ENCODE measurements at places on chromosomes 11 and 22.

- DNase-seq = no peak
Measured at GRCh38 chr11:2465202-2466068, 20.6 kb downstream of the KCNQ1 start.

- DNase-seq = no peak
Measured at GRCh38 chr11:68912254-68912653, 8.6 kb downstream of the IGHMBP2 start.

GRCh38 chr11:113538451-113539412 lies 63.5 kb upstream of the DRD2 start:
- DNase-seq = no peak

GRCh38 chr11:61971248-61972111 lies 4.0 kb upstream of the FTH1 start:
- DNase-seq = no peak

DNA sequence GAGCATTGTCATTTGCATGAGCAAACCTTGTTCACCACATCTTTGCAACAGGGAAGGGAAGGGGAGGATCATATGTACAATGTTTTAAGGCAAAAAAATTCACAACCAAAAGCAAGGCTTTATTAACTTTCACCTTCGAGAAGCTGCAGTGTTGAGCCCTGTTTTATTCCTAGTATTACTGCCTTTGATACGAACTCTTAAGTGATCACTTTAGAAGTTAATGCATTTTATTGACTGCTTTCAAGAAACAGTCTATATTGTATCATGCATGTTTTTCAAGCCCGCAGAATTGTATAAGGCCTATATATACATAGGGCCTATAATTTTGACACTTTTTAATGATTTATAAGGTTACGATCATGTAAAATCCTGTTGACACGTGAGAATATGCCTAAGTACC lies 117.5 kb upstream of the VPREB1 start:
- DNase-seq = no peak

DNA sequence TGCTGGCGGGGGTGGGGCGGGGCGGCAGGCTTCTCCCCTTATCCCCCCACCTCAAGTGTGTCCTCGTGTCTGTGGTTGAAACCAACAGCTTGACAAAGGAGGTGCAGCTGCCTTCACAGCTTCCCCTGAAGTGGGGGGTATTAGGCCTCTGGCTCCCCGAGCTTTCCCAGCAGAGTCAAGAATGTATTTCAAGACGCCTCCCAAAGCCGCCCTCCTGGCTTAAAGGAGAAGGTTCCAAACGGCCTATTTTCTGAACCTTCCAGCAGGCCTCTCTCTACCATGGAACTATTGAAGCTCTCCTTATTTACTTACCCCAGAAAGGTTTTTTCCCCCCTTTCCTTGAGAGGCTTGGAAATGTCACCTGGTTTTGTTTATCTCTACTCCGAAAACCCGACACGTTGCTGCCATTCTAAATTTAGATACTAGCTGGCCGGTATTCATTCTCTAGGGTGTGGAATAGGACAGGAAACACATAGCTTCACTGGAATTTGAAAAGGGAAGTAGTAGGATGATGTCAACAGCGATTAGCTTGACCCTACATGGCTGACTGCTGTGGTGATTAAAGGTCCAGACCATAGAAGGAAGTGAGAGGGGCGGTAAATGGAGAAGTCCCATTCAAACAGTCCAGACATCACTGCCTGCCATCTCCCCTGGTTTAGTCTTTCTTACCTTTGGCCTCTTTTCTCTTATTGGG lies 671 bp upstream of the PICALM start:
- no peak for DNase-seq

- DNase-seq = no peak
Measured at GRCh38 chr11:45313171-45313865, 27.2 kb upstream of the SYT13 start.
